Naive thymus-derived CD8-positive, alpha-beta T cell (primary cell): ENCODE measurements at places on chromosomes 5 and 9. TPM values are rescaled to one million over a fixed set of nuclear protein-coding genes. Genes with fewer than 3 reads are reported as not detected.

DNA sequence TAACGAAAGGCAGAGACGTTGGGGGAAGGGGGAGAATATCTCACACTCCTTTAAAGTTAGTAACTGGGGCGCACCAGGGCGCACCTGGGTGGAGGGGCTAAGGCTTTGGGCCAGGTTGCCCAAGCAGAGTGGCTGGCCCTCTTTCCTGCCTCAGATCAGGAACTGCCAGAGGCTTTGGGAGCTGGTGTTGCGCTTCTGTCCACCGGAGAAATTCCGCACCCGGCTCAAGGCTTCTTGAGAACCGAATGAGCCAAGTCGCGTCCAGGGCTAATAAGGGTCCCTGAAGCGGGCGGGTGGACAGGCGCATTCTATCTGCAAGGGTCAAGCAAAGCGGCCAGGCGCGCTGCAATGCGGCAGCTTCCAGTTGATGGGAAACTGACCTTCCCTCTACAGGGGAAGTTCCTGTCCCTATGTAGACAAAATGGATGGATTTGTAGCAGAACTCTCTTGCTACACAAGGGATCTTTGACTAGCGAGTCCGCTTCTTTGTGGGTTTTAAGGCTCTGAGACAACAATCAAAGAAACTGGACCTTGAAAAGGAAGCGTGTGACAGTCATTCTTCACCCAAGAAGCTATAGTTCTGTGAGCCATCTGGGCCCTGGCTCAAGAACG, 5.5 kb downstream of the PAX5 start:
- no peak overlapping the region for H3K27ac ChIP-seq
- H3K36me3 ChIP-seq, result no peaks in the 10 kb centered on the region
- peak overlapping the region; percentile 72 for H3K4me3 ChIP-seq
- peaks cover 51% of the 10 kb centered on the region for H3K4me1 ChIP-seq
- H3K27me3 ChIP-seq, result peaks cover 92% of the 10 kb centered on the region

- no peaks in the 10 kb centered on the region for H3K36me3 ChIP-seq
- H3K4me3 ChIP-seq, result no peak overlapping the region
- no peaks in the 10 kb centered on the region for H3K4me1 ChIP-seq
- H3K27ac ChIP-seq, result no peak overlapping the region
- H3K27me3 ChIP-seq, result peaks cover 1% of the 10 kb centered on the region
These were observed 129.2 kb downstream of the ZDHHC21 start for GRCh38 chr9:14563902-14564624.

DNA sequence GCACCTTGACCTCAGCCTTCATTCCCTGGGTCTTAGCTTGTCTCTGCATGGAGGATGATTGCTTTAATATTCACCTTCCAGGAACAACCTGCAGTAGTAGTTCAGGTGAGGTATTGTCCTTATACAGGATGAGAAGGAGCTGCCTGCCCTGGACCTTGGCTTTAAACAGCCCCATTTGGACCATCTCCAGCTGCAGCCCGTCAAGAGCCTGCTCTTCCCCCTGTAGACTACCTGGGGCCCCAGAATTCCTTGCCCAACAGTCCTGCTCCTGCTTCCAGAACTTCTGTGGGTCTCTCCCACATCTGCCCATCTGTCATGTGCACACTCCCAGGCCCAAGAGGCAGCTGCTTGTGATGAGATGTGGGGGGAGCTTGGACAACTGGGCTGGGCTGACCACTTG, 12.2 kb upstream of the OTP start:
- H3K4me3 ChIP-seq, result no peak overlapping the region
- H3K36me3 ChIP-seq, result no peaks in the 10 kb centered on the region
- no peaks in the 10 kb centered on the region for H3K4me1 ChIP-seq
- H3K27me3 ChIP-seq, result peaks cover 49% of the 10 kb centered on the region

DNA sequence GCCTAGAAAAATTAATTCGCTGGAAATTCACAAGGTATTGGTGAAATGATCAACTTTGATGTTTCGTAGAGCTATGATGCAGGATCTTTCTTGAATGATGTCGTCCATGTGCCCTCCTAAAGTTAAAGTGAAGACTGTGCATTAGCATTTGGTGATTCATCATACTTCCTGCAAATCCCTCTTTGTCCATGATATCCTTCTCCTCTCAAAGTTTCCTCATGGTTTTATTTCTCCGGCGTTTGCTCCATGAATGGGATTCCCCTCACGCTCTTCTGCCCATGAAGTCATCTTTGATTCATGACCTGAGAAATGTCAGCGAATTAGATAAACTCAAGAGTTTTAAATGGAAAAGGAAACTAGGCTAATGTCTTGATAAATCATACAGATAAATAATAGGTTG, 372.7 kb downstream of the PSAT1 start:
- H3K27me3 ChIP-seq, result no peaks in the 10 kb centered on the region
- H3K27ac ChIP-seq, result no peak overlapping the region
- H3K4me1 ChIP-seq, result no peaks in the 10 kb centered on the region
- H3K36me3 ChIP-seq, result no peaks in the 10 kb centered on the region
- no peak overlapping the region for H3K4me3 ChIP-seq

GRCh38 chr5:141413540-141414069, 818 bp downstream of the PCDHGA10 start:
- peaks cover 48% of the 10 kb centered on the region for H3K27me3 ChIP-seq
- H3K4me3 ChIP-seq, result peak overlapping the region; percentile 91
- DNase-seq, result no peak
- H3K4me1 ChIP-seq, result peaks cover 12% of the 10 kb centered on the region
- peaks cover 44% of the 10 kb centered on the region for H3K36me3 ChIP-seq

DNA sequence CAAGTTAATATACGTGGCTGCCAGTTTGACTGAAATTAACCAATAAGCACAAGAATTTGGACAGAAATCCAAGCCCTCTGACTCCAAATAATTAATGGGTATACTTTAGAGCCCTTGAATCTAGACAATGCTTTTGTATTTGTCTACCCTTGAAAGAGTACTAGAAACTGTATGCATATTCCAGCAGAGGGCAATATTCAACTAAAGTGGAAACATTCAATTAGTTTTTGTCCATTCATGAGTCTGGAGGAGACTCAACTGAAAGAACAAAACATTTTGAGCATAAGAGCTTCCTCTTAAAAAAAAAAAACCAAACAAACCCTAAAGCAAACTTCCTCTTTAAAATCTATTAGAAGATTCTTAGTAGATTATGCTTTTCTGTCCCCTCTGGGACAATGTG, 157.8 kb downstream of the ARHGEF28 start:
- no peak for DNase-seq
- no peak overlapping the region for H3K27ac ChIP-seq
- H3K4me1 ChIP-seq, result no peaks in the 10 kb centered on the region
- H3K36me3 ChIP-seq, result no peaks in the 10 kb centered on the region
- peaks cover 28% of the 10 kb centered on the region for H3K27me3 ChIP-seq

- H3K27ac ChIP-seq, result no peak overlapping the region
- no peak for DNase-seq
- no peaks in the 10 kb centered on the region for H3K36me3 ChIP-seq
- H3K4me1 ChIP-seq, result peaks cover 15% of the 10 kb centered on the region
- no peak overlapping the region for H3K4me3 ChIP-seq
These were observed 186.6 kb upstream of the MEF2C start for GRCh38 chr5:89069591-89069990.

GRCh38 chr9:74147906-74148305, 349.2 kb upstream of the RORB start:
- H3K4me3 ChIP-seq, result no peak overlapping the region
- no peaks in the 10 kb centered on the region for H3K36me3 ChIP-seq
- H3K27me3 ChIP-seq, result no peaks in the 10 kb centered on the region
- DNase-seq, result no peak
- no peaks in the 10 kb centered on the region for H3K4me1 ChIP-seq

GRCh38 chr9:95722141-95722540, 153.3 kb upstream of the ERCC6L2 start:
- H3K36me3 ChIP-seq, result peaks cover 9% of the 10 kb centered on the region
- DNase-seq, result no peak
- H3K27me3 ChIP-seq, result no peaks in the 10 kb centered on the region
- H3K4me3 ChIP-seq, result no peak overlapping the region

GRM6 gene
- not detected for total RNA-seq

SLC36A3 gene
- total RNA-seq, result not detected

DNA sequence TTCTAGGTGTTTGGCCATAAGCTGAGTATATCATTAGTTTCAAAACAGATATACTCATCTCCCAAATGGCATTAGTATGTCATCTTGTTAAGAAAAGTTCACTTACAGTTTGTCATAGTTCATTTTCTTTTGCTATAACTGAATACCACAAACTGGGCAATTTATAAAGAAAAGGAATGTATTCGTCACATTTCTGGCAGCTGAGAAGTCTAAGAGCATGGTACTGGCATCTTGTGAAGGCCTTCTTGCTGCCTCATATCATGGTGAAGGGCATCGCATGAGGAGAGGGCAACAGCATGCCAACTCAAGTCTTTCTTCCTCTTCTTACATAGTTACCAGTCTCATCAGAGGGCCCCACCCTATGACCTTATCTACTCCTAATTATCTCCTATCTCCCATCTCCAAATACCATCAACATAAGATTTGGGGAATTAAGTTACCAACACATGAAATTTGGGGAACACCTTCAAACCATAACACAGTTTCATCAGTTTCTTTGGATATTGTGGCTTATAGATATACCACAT, 20.4 kb upstream of the ITGA1 start:
- no peak overlapping the region for H3K4me3 ChIP-seq
- no peak overlapping the region for H3K27ac ChIP-seq
- no peak for DNase-seq
- H3K27me3 ChIP-seq, result no peaks in the 10 kb centered on the region
- peaks cover 6% of the 10 kb centered on the region for H3K4me1 ChIP-seq

SAXO1 gene
- total RNA-seq, result 0.26 TPM

SHC3 gene
- 0.11 TPM for total RNA-seq

DNA sequence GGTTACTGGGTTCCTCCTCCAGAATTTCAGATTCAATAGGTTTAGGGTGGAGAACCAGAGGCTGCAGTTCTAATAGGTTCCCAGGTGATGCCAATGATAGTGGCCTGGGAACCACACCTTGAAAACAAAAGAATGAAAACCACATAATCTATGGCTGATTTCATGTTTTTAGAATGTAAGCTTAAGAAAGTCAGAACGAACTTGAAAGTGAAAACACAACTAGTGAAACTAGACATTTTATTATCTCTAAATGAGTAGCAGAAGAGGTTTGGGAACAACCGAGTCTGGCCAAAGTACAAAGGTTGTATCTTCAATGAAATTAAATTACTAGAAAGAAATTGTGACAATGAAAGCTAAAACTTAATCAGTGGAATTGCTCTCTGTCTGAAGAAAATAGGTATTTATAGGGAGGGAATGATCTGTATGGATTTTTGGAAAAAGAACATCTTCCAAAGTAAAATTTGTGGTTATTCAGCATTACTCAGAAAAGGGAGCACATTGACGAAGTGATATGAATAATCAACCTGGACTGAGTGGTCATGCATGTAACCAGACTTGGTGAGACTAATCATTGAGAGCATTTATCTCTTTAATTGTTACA, 24.9 kb upstream of the CEP120 start:
- no peaks in the 10 kb centered on the region for H3K36me3 ChIP-seq
- no peak for DNase-seq
- no peaks in the 10 kb centered on the region for H3K4me1 ChIP-seq

DNA sequence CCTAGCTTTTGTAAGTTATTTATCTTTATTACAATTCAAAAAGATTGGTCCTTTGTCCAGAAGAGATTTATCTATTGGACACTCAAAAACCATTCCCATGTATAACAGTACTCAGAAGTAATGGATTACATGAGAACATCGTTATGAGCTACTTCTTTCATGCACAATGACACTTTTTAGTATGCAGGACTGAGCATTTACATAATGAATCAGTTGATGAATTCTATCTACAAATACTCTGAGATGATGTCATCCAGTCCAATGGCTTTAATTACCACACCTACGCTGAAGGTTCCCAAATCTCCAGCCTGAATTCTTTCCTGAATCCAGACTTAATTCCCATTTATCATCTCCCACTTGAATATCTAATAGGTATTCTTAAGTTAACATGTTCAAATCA, 75.3 kb downstream of the PTBP3 start:
- no peak overlapping the region for H3K4me3 ChIP-seq
- peaks cover 13% of the 10 kb centered on the region for H3K36me3 ChIP-seq
- peaks cover 15% of the 10 kb centered on the region for H3K4me1 ChIP-seq
- no peaks in the 10 kb centered on the region for H3K27me3 ChIP-seq
- no peak for DNase-seq

DNA sequence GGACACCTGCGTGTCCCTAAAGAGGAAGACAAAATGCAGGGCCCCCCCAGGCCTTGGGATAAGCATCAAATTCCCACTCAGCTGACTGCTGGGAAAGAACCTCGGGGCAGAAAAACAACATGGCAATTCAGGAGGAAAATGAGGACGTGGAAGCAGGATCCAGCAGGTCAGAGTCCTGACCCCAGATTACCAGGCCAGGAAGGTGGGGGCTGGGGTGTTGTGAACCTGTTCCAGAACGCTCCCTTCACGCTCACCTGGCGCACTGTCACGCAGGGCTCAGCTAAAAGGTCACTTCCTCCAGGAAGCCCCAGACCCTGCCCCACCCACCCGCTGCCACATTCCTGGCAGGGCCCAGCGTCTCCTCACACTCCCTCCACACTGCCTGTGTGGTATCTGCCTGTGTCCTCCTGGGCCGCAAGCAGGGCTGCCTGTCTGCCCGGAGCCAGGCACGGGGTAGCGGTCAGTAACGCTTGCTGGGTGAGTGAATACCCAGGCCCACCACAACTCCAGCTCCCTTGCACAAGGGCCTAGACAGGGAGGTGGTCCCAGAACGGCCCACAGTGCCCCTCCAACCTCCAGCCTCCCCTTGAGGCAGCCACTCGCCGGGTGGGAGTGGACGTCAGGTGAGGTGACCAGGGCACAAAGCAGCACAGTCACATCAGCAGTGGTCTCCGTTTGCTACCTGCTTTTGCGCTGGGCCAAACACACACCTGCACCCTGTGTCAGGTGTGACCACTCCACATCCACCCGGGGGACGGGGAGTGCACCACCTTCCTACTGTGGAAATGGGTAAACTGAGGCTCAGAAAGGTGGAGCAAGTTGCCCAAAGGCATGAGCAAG, 18.1 kb downstream of the VAV2 start:
- no peaks in the 10 kb centered on the region for H3K27me3 ChIP-seq
- H3K4me1 ChIP-seq, result peaks cover 1% of the 10 kb centered on the region
- H3K36me3 ChIP-seq, result no peaks in the 10 kb centered on the region

GFI1B gene
- not detected for total RNA-seq

DNA sequence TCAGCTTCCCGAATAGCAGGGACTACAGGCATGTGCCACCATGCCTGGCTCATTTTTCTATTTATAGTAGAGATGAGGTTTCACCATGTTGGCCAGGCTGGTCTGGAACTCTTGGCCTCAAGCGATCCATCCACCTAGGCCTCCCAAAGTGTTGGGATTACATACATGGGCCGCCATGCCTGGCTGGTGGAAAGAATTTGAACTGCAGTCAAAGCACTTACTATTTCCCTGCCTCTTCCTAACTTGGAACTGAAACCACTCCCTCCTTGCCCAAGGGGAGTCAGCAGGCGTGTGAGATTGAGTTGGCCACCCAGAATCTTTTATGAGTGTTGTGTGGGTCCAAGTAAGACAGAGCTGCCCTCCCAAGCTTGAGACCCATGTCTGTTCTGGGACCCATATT, 86.1 kb upstream of the PTPN3 start:
- H3K4me1 ChIP-seq, result no peaks in the 10 kb centered on the region
- H3K36me3 ChIP-seq, result no peaks in the 10 kb centered on the region
- H3K27me3 ChIP-seq, result peaks cover 2% of the 10 kb centered on the region
- H3K4me3 ChIP-seq, result no peak overlapping the region

- peaks cover 2% of the 10 kb centered on the region for H3K36me3 ChIP-seq
- peak overlapping the region; percentile 77 for H3K4me3 ChIP-seq
- peak overlapping the region; percentile 91 for H3K27ac ChIP-seq
- peaks cover 18% of the 10 kb centered on the region for H3K4me1 ChIP-seq
- no peaks in the 10 kb centered on the region for H3K27me3 ChIP-seq
These were observed 11.0 kb upstream of the NANS start for GRCh38 chr9:98045234-98046179.

PCDHB16 gene
- not detected for total RNA-seq

DPP7 gene
- total RNA-seq, result 278 TPM
